ENCODE measurements at places on chromosomes 1 and 21.

GRCh38 chr1:159957824-159958268 is 3.8 kb upstream of the SLAMF9 start:
- no peak for DNase-seq

GRCh38 chr1:94142583-94142982 is 21.6 kb upstream of the ABCA4 start:
- no peak for DNase-seq

DNA sequence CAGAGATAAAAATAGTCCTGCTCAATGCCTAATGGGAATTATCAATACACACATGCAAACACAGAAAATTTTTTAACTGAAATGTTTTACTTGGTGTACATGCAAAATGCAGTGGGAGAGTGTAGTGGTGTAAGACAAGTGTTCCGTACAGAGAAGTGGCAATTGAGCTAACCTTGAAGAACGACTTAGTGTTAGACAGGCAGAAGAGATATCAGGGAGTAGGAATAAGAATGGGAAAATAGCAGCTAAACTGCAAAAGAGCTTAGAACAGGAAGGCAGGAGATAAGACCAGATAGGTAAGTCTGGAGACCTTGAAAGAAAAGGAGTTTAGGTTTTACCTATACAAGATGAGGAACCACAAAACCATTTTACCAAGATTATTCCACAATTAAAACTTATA is 9.0 kb downstream of the USP24 start:
- no peak for DNase-seq

DNA sequence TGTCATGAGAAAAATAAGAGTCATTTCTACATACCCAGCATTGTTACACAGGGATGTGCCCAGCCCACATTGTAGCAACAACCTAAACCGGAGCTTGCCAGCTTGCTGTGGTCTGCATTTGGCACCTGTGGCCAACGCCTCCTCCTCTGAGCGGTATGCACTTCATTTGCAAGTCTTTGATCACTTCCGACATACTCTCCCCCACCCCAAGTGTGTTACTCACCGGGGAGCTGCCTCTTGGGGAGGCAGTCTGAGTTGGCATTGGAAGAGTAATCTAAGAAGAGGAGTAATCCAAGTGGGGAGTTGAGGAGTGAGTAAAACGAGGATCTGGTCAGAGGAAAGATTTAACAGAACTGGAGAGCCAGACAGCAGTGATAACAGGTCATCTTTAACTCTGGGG is 3.8 kb downstream of the BCL9 start:
- DNase-seq: no peak

DNA sequence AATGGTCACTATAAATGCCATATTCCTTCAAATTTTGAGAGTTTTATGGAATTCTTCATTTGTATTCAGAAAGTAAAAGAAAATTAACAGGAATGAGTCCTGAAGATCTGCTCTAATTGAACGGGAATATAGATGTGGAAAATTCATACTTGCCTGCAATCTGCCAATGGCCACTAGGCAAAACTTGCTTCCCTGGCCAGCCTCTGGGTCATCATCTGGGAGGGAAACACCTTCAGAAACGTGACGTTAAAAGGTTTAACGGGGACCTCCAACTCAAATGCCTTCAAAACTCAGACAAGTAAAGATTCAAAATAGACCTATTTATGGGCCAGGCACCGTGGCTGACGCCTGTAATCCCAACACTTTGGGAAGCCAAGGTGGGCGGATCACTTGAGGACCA is 21.7 kb upstream of the CTSK start:
- no peak for DNase-seq

DNA sequence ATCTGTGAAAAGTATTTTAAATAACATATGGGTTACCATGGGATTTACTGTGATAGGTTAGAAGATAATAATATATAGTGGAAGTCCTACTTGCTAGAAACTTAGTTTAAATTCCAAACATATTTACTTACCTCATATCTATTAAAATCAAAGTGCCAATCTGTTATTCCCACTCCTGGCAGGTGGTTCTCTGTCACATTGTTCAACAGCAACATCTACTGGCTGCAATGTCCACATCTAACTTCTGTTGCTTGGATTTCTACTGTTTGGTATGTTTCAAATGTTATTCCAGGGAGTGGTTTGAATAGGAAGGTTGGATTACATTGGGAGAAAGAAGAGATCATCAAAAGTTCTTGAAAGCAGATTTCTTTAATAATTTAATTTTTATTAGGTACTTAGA is 122.5 kb upstream of the NCAM2 start:
- DNase-seq: no peak

GRCh38 chr1:19918057-19918456 is 5.4 kb downstream of the PLA2G2E start:
- DNase-seq: peak; percentile 76

DNA sequence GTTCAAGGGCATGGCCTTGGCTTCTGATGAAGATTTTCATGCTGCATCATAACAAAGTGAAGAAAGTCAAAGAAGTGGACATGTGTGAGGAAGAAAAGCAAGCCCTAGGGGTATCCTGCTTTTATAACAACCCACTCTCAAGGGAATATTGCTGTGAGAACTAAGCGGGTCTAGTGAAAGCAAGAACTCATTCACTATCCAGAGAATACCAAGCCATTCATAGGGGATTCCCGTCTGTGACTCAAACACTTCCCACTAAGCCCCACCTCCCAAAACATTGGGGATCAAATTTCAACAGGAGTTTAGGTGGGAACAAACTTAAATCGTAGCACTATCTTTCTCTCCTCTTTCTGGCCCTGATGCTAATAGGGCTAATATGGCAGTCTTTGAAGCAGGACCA is 98.5 kb upstream of the CTTNBP2NL start:
- DNase-seq: no peak

DNA sequence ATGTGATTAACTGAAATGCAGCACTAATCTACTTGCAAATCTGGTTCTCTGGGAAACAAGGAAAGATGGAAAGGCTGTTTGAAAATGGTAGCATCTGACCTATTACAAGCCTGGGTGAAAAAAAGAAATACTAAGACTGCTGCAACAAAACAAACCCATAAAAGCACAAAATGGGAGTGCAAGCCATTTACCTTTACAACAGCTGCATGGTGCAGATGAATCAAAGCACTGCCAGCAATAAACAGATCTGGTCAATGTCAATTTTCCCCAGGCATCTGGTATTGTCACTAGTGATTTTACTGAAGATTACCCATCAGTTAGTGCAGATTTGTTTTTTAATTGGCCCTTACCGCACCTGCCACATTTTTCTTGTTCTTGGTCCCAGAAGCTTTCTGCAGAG is 1341.7 kb downstream of the PLA2G4A start:
- no peak for DNase-seq

DNA sequence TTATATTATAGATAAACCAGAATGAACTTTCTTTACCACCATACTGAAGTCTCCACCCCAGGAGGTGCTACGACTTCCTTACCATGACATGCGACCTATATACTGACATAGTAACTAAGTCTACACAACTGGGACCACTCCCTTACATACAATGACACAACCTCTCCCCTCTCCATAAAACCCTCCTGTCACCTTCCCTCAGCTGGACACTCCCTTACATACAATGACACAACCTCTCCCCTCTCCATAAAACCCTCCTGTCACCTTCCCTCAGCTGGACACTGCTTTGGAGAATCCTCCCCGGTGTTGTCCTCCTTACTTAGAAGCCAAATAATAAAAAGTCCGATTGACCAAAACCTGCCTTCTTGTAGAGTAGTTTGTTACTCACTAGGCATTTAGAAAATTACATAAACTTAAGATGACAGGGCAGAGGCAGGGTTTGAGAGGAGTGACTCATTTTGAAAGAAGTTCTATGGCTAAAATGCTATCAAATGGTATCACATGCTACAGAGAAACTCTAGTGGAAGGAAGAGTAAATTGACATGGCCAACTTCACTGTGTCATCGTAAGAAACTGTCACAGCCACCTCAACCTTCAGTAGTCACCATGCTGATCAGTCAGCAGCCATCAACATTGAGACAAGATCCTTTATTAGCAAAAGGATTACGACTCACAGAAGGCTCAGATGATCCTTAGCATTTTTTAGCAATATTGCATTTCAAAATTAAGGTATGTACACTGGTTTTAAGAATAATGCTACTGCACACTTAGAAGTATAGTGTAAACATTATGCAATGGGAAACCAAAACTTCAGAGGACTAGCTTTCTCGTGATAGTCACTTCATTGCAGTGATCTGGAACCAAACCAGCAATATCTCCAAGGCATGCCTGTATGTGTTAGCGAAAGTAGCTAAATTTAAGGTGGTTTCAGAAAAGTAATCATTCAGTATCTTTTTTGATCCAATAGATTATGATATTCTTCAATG is 56.4 kb downstream of the AHCTF1 start:
- DNase-seq: no peak

GRCh38 chr1:238653693-238654321 is 732.6 kb upstream of the CHRM3 start:
- DNase-seq: no peak

DNA sequence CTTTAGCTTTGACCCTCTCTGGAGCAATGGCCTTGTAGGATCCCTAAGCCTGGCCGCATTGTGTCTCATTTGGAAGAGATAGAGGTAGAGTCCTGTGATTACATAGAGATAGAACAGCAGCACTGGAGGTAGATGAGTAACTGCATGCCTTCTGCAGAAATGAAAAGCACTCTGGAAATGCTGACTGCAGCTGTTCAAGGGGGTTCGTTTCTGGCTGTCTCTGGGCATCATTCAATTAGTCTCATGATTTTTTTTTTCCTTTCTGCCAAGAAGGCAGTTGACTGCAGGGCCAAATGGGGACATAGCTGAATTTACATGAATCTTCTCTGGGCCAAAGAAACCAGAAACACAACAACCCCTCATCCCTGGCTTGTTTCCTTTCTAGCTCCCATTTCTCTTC is 28.1 kb upstream of the SNX27 start:
- DNase-seq: no peak

- DNase-seq: no peak
Observed at GRCh38 chr1:205257735-205258134, 30.0 kb downstream of the TMCC2 start.

GRCh38 chr1:94013367-94013878 is 104.2 kb upstream of the GCLM start:
- no peak for DNase-seq

DNA sequence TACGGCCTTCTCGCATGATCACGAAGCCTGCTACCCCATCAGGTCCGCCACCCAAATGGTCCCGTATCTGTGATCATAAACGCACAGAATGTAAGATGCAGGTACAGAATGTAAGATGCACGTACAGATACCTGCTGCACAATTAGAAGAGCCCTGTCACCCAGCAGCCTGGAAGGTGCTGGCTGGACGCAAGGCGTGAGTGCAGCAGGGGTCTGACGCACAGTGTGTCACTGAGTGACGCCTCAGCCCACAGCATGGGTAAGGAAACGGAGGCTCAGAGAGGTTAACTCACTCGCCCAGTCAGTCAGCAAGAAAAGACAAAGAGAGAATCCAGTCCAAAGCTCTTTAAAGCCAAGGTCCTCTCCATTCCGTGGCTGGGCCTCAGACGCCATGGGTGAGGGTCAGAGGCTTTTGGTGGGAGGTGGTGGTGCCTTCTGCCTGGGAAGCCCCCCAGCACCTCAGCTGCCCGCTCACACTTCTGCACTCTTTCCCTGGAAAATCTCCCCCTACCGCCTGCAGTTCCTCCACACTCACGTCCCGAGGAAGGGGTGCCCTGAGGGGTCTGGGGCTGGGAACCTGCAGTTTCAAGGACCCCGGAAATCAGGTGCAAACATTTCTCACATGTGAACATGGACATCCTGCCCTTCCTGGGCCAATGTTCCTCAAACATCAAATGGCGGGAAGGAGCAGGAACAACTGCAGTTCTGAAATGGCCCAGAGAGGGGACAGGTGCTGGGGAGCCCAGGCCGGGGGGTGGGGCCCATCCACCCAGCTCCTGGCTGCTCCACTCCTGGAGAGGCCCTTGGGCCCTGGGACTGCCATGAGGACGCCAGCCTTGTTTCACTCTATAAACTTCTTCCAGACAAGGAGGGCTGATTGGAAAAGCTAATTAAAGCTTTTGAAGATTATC is 59.4 kb downstream of the SLC66A1 start:
- DNase-seq: no peak

Measured in left renal pelvis (tissue), 4 donors.